SK-MEL-5 (cell line): ENCODE measurements at places on chromosomes 5 and 9. TPM values are rescaled to one million over a fixed set of nuclear protein-coding genes. Genes with fewer than 3 reads are reported as not detected.

DNA sequence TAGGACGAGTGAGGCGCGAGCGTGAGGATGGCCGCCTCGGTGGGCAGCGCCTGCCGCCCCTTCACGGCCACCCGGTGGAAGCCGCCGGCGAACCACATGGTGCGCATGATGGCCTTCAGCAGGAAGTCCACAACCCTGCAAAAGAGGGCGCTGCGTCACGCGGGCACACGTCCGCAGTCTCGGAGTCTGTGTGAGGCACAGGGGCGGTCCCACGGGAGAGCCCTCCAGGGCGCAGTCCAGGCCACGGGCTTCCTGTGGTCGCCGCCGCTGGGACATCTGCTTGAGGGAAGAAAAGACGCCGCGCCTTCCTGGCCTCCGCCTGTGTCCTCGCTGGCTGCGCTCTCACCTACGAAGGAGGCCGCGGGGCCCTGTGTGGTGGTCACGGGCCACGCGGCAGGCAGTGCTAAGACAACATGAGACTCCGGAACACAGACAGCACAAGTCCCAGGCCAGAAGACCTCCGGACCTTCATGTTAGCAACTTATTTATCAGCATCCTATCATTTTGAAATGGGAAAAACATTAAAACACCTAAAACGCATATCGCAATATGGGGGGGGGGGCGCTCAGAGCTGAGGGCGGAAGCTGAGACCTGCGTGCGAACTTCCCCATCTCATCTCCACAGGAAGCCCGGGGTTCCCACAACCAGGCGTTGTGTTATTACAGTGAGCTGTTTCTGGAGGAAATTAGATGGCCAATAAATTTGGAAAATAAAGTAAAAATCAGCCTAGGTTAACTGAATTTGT lies 28.8 kb downstream of the LPCAT1 start:
- DNase-seq, result no peak

ACO1 gene
- 43.8 and 47.2 TPM in 2 replicates for total RNA-seq

- DNase-seq, result no peak
Observed at GRCh38 chr5:145362266-145362665, 472.9 kb downstream of the PRELID2 start.

IPPK gene
- total RNA-seq, result 14.8 and 17.9 TPM in 2 replicates

SIT1 gene
- not detected in 2 replicates for total RNA-seq

INSL4 gene
- 0.13 and 0.40 TPM in 2 replicates for total RNA-seq

DNA sequence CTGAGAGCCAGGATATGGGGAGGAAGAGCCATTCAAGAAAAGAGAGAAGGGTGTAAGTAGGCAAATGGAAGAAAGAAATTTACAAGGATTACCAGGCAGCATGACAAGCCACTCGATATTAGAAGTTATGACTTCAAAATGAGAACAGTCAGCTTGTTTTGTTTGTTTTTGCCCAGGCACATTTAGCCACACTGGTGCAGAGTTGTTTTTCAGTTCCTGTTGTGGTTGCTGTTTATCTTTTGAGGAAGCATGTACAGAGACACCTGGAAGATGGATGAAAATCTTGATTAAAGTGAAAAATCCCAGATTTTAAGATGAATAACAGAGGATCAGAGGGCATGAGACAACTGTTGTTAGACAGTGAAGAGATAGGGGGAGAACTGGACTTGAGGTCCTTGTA lies 199.1 kb downstream of the MTRR start:
- DNase-seq, result no peak

- DNase-seq, result peak; percentile 19
Observed at GRCh38 chr5:142821733-142822487, 51.7 kb downstream of the ARHGAP26 start.

DNA sequence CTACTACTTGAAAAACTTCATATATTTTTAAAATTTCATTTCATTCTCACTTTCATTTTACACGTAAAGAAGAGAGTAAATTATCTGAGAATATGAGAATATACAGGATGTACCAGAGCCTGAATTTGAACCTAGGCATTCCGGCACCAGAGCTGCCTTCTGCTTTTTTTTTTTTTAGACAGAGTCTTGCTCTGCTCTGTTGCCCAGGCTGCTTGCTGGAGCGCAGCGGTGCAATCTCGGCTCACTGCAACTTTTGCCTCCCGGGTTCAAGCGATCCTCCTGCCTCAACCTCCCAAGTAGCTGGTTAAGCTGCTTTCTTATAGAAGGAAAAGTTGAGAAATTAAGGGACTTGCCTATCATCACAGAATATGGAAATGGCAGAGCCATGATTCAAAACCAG lies 540.1 kb downstream of the EBF1 start:
- DNase-seq, result no peak

DNA sequence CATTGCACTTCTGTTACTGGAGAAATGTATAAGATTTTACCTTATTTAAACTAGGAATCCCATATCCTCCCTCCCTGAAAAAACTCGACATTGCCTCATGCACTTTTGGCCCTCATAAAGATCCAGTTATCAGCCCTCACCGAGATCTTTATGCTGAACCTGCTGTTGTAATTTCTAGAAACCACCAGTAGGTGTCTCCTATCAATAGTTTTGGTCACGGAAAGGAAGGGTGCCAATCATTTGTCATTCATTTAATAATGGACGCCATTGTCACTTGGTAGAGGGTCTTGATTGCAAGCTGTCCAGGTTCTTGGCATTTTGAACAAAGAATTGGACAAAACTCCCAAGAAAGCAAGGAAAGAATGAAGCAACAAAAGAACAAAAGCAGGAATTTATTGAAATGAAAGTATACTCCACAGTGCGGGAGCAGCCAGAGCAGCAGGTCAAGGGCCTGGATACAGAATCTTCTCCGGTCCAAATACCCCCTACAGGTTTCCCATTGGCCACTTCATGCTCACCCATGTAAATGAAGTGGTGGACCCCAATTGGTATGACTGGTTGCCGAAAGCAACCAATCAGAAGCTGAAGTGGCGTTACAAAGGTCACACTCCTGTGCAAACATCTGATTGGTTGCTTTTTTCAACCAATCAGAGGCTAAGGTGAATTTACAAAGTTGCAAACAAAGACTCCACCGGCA lies 524.3 kb downstream of the PSAT1 start:
- peak; percentile 76 for DNase-seq

DNA sequence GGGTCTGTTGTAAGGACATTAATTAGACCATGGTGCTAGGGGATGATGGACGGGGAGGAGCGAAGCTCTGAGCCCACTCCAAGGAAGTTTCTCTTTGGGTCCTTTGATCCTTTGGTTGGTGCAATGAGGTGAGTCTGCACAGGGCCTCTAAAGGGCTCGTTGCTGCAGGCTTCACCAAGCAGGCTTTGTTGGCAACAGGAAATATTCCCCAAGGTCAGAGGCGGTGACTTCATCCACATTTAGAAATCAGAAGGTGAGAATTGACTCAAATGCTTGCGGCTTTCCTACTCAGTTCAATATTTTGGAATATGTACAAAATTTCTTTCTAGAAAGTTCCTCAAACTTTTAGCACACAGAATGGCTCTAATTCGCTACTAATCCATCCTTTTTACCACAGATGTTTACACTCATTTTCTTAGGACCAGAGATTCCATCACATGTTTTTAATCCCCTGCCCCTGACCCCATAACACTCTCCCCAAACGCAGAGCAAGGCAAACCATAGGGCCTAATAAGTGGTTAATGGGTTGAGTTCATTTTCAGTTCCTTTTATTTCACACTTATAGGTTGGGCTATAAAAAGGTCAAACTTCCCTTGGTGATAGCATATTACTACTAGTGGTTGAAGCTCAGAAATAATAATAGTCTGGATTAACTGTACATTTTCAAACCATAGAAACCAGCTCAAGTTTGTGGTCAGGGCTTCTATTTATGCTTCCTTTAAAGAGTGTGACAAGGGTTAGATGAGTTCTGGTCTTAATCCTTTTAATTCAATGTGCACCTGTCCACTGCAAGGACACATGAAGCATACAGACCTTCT lies 37.3 kb upstream of the TMEM252 start:
- DNase-seq, result no peak
